ENCODE measurements at places on chromosomes 6 and 20. TPM values are rescaled to one million over a fixed set of nuclear protein-coding genes. Genes with fewer than 3 reads are reported as not detected.

- no peak for DNase-seq
Observed at GRCh38 chr6:35427851-35428321, 24.3 kb upstream of the FANCE start.

GSTA4 gene
- not detected for total RNA-seq

GRCh38 chr20:21557241-21558020 is 43.6 kb upstream of the NKX2-2 start:
- peak; percentile 46 for DNase-seq

DNA sequence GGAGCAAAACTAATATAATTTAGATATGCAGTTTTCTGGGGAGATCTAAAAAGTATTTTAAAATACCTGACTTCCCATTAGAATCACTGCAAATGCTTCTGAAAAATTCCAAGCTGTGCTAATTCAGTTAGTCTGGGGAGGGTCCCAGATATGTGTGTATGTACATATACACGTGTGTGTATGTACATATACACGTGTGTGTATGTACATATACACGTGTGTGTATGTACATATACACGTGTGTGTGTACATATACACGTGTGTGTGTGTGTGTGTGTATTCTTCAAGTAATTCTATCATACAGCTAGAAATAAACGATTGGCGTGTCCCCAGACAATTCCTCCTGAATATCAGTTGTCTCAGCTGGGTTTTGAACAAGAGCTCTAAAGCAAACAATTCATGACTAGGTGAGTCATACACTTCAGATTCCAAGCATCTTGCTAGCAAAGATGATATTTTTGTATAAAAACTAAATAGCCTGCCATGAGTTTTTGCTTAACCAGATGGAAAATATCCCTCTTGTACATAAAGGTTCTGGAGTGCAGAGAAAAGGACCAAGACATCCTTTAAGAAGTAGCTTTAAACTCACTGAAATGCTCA is 58.2 kb downstream of the SPACA1 start:
- no peak for DNase-seq

DNA sequence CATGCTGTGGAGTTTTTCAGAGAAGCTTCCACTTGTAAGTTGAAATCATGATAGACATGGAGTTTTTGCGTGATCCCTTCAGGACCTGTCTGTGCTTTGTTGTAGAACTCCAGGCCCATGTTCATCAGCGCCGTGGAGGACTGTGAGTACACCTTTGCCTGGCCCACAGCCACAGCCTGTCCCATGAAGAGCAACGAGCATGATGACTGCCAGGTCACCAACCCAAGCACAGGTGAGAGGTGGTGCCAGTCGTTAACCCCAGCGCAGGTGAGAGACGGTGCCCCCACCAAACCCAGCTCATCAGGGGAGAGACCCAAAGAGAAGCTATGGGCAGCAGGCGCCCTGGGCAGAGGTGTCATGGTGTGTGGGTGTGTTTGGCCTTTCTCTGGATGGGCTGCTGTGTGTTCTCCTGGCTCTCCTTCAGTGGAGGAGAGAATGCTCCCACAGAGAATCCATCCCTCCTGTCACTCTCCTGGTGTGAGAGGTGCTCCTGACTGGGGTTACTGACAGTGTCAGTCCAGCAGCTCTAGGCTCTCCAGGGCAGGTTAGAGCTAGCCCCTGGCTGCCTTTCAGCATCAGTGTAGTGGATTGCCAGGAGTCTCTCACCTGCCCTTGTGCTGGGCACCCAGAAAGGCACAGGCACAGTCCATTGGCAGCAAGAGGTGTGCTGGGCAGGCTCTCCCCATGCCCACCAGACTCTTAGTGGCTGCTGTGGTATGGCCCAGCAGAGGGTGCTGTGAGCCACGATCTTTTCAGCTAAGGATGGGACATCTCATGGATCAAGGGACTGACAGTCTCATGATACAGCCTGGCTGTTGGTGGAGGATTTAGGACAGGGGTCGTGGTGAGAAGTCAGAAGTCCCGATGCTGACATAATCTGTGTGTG is 49.6 kb upstream of the SLC22A1 start:
- no peak for DNase-seq

MYL9 gene
- total RNA-seq, result not detected

DNA sequence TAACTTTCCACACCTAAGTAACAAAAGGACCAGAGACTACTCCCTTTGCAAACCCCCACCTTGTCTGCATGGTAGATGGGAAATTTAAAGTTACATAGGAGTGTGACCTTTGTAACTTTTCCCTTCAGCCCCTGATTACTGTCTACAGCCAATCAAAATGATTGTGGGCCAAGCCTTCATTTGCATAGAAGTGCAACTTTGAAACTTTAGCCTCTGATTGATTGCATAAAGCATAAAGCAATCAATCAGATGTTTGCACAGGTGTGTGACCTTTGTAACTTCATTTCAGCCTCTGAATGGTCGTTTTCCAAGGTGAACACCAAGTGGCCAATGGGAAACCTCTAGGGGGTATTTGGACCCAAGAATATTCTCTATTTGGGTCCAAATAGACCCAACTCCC is 46.1 kb downstream of the PRKN start:
- DNase-seq, result no peak

CD24 gene
- total RNA-seq, result 0.90 TPM

GRCh38 chr6:65566117-65566516 is 140.9 kb downstream of the EYS start:
- DNase-seq, result no peak

GRCh38 chr6:87436435-87436834 is 28.7 kb downstream of the CFAP206 start:
- DNase-seq, result peak; percentile 71

- DNase-seq, result no peak
Observed at GRCh38 chr6:13260101-13260598, 68.2 kb downstream of the TBC1D7 start.

- no peak for DNase-seq
Observed at GRCh38 chr20:64279826-64280459, 24.4 kb downstream of the PCMTD2 start.

DNA sequence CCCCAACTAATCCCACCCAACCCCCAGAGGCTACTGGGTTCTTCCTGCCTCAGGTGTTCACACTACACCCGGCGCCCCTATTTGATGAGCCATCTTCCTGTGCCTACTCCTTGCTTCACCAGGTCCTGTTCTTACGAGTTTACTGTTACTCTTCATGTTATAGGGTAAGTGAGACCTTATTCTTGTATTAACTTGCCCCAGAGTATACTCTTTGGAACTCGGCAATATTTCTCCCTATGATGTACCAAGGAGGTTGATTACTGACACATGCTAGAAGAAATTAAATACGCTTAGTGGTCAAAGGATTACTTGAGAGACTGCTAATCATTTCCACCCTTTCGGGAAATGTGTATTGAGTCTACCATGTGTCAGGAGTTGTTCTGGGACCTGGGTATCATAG is 8.9 kb downstream of the RING1 start:
- DNase-seq, result no peak

Measured in CD8-positive, alpha-beta T cell (primary cell).